HEK293T (cell line): ENCODE measurements at places on chromosomes 7 and 10.
A peak's percentile ranks its signal among the peaks of the same experiment; 100 is the strongest.

- no peak for DNase-seq
These were observed 38.0 kb downstream of the R3HCC1L start for GRCh38 chr10:98172495-98172894.

DNA sequence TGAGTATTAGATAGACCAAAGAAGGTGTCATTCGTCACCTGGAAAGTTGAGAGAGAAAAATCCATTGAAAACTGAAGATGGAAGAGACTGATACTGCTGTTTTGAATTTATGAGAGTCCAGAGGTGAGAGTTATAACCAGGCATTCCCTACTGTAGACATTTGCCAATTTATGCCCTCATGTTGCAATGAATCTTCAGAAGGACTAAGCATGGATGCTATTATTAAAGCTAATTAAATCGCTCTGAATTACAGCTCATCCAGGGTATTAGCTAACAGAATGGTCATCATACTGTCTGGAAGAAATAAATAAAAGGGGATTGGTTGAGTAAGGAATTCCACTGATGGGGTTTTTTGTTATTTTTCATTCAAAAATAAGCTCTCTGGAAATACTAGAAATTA is 101.6 kb upstream of the PLPP4 start:
- no peak for DNase-seq

- DNase-seq: no peak
These were observed 128.5 kb downstream of the ANKRD7 start for GRCh38 chr7:118352867-118353453.

DNA sequence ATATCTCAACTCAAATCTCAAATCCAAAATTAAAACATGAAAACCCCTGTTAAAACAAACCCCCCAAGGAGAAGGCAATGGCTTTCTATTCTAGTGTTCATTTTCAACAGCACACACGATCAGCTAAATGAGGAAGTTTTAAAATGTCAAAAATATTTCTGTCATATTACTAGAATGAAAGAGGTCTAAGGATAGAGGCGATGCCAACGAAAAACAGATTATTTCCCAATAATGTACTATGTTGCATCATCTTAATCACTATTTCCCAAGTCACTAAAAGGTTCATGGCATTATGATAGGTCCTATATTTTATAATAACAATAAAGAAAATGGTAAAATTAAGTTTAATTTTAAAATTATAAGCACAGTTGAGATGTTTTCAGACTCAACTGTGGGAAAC is 10.1 kb downstream of the CNOT4 start:
- no peak for DNase-seq

- no peak for DNase-seq
These were observed 682 bp downstream of the HGF start for GRCh38 chr7:81768951-81769778.

GRCh38 chr10:131970946-131971345 is 10.8 kb downstream of the BNIP3 start:
- DNase-seq: no peak

- no peak for DNase-seq
These were observed 20.8 kb downstream of the WIPI2 start for GRCh38 chr7:5210751-5211338.

DNA sequence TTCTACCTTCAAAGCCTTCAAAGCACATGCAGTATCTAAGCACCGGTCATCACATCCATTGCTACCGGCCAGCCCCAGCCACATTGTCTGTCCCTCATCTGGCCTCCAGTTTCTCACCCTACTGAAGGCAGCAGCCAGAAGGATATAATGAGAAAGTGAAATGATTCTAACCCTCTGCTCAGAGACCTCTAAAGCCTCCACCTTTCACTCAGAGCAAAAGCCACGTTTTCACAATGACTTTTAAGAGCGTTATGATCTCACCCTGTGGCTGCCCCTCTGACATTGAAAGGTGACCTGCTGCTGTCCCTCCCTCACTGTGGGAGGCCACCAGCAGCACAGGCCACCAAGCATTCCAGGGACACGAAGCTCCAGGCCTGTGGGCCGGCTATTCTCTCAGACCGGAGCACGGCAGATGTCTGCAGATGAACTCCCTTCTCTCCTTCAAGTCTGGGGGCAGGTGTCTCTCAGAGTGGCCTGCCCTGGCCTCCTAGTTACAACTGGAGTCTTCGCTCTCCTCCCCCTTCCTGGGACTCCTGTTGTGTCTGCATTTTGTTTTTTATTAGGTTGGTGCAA is 94.9 kb upstream of the EEPD1 start:
- no peak for DNase-seq

DNA sequence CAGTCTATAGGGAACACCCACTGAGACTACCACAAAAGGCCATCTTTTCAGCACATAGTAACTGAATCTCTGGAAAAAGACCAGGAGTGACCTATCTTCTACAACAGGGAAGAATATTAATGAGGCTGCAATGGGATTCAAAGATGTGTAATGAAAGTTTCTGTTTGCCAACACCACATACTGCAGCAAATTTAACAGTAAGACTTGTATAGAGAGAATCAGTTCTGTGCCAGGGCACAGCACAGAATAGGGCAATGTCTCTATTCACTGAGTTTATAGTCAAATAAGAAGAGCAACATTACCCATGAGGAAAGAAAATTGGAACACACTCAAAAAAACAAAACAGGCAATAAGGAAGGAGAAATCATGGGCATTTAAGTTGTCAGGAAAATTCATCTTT is 91.4 kb upstream of the PTN start:
- no peak for DNase-seq

DNA sequence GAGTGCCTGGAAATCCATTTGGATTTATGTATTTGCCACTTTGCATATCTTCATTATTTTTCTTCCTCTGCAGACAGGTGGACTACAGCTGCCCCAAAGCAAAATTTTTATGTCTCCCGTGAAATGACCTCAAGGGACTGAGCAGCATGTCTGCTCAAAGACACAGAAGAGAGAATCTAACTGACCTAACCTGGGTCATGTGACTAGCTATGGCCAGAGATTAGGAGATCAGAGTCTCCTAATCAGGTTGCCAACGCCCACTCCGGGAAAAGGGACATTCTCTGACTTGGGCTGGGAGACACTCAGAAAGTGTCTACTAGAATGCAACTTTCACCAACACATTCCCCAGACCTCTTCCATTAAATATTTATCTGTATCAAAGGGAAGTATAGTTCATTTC is 2.5 kb upstream of the BAMBI start:
- no peak for DNase-seq

GRCh38 chr7:116176226-116176625 is 34.1 kb upstream of the TES start:
- DNase-seq: no peak

DNA sequence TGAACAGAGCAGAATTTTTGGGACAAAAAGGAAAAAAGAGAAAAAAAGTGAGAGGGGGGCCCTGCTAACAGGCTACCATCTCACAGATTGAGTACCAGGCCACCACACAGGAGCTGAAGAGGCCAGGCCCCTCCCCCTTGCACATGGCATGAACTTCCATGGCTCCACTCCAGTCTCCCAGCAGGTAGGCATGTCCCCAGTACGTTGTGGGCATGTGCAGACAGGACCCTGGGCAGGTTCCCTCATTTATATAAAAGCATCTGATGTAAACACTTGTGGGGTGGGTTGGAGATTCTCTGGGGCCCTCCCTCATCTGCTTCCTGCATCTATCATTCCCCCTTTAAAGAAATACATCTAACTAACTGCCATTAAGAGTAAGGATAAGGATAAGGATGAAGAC is 45.0 kb upstream of the AKR1C1 start:
- DNase-seq: no peak

DNA sequence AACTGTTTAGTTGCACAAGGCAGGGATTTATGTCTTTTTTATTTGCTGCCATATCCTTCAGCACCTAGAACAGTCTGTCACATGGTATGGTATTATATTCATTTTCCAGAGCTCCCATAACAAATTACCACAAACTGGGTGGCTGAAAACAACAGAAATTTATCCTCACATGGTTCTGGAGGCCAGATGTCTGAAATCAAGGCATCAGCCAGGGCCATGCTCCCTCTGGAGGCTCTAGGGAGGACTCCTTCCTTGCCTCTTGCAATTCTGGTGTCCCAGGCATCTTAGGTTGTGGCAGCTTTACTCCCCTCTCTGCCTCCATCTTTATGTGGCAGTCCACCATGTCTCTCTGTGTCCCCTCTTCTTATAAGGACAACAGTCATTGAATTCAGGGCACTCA is 43.1 kb downstream of the MET start:
- no peak for DNase-seq

DNA sequence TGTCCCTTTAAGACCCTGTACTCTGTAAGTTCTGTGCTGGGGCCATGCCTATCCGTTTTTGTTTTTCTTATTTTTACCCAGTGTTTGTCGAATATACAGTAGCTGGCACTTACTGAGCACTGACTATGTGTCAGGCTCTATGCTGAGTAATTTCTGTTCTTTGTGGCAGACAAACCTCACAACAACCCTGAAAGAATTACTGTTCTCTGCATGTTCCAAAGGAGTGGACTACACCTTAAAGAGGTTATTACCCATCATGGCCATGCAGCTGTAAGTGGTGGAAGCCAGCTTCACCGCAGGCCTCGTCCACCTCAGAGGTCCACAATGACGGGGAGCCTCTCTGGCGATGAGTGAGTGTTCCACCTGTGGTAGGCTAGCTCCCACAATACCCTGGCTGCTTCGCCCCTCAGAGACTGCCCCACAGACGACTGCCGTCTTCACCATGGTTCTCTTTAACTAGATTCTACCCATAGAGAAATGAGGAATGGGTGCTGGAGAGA is 30.1 kb upstream of the RBM20 start:
- no peak for DNase-seq

DNA sequence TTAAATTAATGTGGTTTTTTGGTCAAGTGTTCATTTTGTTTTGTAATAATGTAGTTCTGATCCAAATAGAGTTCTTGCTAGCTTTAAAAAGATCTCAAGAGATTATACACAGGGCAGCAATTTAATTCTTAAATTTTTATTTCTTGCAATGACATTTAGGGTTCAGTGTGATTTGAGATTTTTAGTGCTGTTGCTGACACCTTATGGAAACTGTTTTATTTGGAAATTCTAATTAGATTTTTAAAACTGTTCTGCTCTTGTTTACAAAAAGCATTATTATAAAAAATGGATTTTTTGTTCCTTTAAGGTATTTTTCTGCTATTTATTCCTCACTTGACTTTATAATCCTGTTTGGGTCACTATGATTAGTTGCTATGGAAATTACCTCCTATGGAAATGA is 72.1 kb downstream of the RTKN2 start:
- no peak for DNase-seq

DNA sequence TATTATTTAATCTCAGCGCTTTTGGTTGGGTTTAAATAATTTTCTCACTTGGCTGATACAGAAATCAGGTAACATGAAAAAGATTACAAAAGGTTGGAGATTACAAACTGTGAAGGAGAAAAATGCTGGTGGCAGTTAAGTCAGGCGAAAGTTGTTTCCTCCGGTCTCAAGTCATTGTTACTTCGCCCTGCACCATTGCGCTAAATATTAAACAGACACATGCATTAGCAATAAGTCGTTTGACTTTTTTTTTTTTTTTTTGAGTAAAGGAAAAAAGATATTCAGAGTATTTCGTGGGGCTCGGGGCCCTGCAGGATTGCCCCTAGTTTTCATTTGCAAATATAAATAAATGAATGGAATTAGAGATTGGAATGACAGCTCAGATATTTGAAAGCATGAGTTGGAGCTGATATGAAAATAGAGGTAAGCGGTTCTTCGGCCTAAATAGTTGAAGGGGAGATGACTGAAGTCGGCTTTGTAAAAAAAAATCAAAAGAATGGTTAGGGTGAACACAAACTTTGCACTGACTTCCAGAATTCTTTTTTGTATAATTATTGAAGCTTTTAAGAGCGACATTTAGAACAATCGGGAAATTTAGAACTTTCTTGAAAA is 914 bp downstream of the SDHAF3 start:
- no peak for DNase-seq

DNA sequence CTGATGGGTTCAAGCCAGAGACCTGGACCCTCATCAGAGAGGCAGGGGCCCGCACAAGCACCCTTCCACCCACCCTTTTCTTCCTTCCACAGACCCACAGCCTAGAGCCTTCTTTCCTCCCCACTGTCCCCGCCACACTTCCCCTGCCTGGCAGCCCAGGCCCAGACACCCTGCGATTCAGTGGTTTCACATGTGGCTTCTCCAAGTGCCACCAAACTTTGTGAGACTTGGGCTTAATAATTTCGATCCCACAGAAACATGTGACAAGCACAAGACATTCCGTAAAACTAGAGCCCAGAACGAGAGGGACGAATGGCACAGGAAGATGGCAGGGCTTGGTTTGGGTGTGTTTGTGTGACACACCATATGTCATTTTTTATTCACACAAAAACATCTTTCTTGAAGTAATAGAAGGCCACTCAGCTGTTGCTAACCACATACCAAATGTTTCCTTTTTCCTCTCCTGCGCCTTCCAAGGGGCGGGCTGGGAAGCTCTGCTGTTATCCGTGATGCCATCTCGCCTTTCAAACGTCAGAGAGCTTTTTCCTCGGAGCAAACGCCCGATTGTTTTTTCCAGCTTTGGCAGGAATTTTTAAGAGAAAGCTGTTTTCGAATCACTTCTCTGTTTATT is 162.9 kb downstream of the GRK5 start:
- no peak for DNase-seq

GRCh38 chr10:78222096-78222790 is 188.6 kb downstream of the RPS24 start:
- DNase-seq: no peak

- no peak for DNase-seq
These were observed 835 bp upstream of the COL28A1 start for GRCh38 chr7:7536396-7537019.

- DNase-seq: peak; percentile 39
These were observed 22.2 kb downstream of the TMEM120A start for GRCh38 chr7:75971961-75972763.

DNA sequence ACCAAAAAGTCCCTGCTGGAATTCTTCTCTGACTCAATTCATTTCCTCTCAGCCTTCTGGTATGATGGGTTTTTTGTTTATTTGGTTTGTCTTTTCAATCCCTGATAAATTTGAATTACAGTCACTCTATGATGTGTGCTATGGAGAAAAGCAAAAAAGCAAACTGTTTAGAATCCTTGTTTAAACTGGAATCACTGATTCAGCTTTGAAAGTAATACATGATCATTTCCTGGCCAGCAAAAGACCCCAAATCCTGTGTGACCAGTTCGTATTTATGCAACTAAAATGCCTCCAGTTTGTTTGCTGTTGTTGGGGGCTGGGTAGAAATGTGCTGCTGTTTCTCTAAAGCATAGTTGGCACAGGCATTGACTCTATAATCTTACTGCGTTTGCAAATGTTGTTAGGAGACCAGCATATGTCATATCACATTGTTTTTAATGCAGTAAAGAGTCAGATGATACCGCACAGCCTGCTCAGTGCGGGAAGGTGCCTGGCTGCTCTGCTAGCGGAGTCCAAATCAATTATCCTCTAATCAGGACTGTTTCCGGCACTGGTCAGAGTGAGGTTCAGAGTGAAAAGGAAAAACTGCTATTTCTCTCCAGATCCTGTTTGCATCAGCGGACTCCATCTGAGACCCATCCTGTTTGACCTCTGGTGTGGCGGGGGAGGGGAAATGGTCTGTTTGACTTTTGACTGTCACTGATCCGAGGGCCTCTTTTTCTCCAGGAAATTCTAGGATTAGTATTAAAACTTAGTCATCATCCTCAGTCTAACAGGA is 40.6 kb upstream of the ADD3 start:
- no peak for DNase-seq
